Pulmonary artery endothelial cell (primary cell): ENCODE measurements at places on chromosomes 6 and 20. TPM values are rescaled to one million over a fixed set of nuclear protein-coding genes. Genes with fewer than 3 reads are reported as not detected.

- no peak for DNase-seq
Observed at GRCh38 chr20:11436113-11436905, 481.4 kb upstream of the BTBD3 start.

DNA sequence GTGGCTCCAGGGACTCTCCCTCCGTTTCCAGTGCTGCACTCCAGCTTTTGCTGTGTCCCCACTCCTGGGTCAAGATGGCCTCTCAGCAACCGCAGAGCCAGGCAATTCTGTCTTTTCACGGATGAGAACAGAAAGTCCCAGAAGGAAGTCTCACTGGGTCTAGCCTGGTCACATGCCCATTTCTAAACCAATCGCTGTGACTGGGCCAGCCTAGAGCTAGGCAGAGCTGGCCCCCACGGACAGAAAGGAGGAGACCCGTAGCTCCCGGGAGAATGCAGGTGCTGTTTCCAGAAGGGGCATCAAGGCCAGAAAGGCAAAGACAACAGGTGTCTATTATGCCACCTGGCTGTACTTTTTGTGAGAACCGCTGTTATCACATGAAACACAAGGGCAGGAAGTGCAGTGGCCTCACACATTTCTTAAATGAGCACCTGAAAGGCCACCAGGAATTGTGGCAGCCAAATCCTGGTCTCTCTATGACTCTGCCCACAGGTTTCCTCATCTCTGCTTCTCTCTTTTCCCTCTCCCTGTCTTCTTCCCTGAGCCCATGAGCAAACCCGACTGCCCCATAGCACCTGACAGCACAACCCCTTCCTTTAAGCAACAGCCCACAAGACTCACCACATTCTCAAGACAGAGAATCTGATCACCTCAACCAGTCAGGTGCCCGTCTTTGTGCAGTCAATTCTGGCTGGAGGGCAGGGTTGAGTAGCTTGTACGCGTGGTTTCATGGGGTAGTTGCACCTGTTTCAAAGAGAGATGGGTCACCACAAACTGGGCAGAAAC is 37.1 kb upstream of the B4GALT5 start:
- DNase-seq = no peak

DNA sequence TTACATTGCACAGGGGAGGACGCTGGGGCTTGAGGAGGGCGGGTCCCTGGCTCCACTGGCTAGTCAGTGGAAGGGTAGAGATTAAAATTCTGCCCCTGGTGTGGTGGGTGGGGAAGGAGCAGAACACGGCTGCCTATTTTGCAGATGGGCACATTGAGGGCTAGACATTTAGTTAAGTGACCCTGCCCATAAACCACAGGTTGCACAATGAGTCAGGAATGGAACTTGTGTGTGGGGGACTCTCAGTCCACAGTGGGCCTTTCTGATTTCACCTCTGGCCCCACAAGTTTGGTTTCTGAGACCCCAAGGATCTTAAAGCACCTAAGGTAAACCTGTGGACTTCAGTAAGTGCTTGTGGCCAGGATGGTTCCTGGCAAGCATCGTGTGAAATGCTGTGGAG is 22.0 kb upstream of the CCDC167 start:
- no peak for DNase-seq

DNA sequence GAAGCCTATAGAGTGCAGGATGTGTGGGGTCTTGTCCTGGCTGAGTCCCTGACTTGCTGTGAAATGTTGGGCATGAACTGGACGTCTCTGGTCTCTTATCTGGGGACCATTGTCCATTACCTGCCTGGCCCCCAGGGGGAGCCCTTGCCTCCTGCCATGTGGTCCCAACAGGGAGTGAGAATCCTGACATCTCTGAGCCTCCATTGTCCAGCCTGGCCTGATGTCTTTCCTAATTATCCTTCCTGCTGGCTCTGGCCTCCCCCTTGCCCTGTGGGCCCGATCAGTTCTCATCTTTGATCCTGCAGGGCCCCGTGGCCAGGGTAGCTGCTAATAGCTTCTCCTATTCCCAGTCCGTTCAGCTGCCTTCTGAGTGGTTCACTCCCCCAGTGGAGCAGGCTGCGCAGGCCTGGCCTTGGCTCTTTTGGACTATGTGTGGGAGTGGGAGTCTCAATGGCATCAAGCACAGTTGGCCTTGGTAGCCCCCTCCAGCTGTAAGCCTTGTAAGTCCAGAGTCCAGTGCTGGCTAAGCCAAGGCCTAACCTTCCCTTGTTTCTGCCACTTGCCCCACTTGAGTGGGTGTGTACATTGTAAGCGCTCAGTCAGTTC is 77.9 kb upstream of the RALY start:
- DNase-seq = no peak

DNA sequence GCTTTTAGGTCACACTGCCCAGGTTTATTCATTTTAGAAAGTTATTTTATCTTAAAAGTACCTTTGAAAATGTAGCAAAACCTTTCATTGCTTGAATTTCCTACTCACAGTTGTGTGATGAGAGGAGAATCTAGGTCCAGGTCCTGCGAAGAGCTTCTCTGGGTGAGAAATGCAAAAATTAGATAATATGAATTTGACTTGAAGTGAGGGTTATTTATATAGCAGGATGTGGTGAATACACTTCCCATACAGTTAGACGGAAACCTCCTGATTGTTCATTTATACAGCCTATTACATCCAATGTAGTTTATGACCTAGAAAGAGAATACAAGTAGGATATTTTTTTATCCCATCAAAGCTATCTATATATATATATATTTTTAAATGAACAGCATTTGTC is 30.5 kb downstream of the CDKAL1 start:
- no peak for DNase-seq

GRCh38 chr6:44742201-44742600 is 354.7 kb downstream of the CDC5L start:
- DNase-seq = no peak

GRCh38 chr6:125392682-125393081 is 90.9 kb upstream of the HDDC2 start:
- DNase-seq = no peak

DNA sequence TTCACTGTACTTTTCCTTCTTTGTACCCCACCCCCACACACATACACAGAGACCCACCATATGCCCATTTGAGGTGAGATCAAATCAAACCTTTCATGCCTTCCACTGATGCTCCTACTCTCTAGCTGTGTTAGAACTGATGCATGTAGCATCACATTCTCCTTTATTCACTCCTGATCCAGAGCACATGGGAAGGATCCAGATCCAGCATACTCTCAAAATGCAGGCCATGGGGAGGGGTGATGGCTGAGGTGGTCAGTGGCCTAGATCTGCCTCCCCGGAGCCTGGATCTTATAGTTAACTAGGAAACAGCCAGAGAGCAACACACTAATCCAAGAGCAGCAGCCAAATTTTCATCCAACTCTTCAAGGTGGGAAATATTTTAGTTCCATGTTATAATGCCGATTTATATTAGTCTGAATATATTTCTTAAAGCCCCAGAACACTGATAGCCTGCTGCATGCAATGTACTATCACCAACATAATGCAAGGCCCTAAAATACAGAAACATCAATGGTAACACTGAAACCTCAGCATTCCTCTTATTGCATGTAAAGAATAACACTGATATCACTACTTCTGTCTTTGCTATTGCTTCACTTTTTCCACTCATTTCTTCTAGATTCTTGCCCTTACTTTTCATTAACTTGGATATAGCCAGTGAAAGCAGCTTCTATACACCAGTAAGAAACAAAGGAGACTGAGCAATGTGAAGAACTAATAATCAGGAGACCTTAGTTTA is 126.8 kb upstream of the BEND6 start:
- DNase-seq = no peak

GRCh38 chr6:159595173-159595572 is 97.9 kb downstream of the SOD2 start:
- DNase-seq = no peak

Gene FAM229B
- 9.4 and 14.4 TPM in 2 replicates for total RNA-seq

Gene OR2B6
- not detected in 2 replicates for total RNA-seq

Gene CCN6
- total RNA-seq = 0.07 TPM in 1 of 2 replicates, not detected in the other

Gene ENPP5
- not detected in 2 replicates for total RNA-seq

Gene IL20RA
- total RNA-seq = under 0.01 TPM in 1 of 2 replicates, not detected in the other

Gene CBLN4
- total RNA-seq = not detected in 2 replicates

Gene HNF4A
- total RNA-seq = not detected in 2 replicates

Gene PPDPF
- total RNA-seq = 21.4 and 23.1 TPM in 2 replicates
